ENCODE measurements at places on chromosomes 5 and 9.

- DNase-seq = no peak
These were observed 97.4 kb downstream of the TMC1 start for GRCh38 chr9:72618811-72619210.

DNA sequence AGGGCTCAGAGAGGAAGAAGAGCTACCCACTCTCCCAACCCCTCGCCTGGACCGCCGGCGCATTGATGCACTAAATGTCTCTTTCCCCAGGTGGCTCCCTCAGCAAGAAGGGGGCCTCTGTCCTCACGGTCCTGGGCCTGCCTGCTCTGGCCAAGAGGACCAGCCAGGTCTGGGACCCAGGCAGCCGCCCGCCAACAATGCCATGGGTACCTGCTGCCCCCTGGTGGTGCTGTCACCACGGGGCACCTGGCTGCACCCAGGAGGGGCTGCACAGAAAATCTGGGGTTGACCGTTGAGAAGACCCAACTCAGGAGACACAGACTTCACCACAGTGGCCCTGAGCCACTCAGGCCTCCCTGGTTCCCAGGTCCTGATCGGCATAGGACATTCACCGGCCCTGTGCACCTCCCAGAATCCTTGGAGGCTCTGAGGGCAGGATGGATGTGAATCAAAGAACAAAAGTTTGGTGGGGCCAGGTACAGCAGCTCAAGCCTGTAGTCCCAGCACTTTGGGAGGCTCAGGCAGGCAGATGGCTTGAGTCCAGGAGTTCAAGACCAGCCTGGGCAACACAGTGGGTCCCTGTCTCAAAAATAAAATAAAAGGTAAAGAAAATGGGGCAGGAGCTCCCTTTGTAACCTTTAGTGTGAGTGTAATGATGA lies 2.4 kb upstream of the VAV2 start:
- DNase-seq = peak; percentile 54

GRCh38 chr5:55241746-55242145 lies 8.3 kb upstream of the CCNO start:
- DNase-seq = no peak

GRCh38 chr5:14009575-14009974 lies 65.1 kb upstream of the DNAH5 start:
- no peak for DNase-seq

GRCh38 chr5:164627021-164627420 lies 1121.6 kb downstream of the MAT2B start:
- DNase-seq = no peak

DNA sequence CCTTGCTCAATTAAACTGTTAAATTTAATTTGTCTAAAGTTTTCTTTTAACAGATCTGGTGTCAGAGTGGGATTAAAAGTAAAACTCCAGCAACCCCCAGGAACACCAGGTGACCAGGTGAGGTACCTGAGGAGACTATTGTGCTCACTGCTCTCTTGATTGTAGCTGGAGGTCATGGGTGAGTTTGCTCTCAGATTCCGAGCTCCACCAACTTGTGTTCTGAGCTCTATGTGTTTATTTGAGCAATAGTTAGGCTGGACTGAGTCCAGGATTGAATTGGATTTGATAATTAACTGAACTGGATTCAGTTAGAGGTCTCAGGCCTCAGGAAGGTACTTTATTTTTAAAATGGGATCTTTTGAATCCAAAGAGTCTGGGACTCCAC lies 17.9 kb upstream of the SCGB3A2 start:
- no peak for DNase-seq

- DNase-seq = peak; percentile 19
These were observed 68.2 kb upstream of the CKMT2 start for GRCh38 chr5:81164936-81165335.

GRCh38 chr5:168950241-168950951 lies 350.5 kb downstream of the SLIT3 start:
- DNase-seq = no peak

DNA sequence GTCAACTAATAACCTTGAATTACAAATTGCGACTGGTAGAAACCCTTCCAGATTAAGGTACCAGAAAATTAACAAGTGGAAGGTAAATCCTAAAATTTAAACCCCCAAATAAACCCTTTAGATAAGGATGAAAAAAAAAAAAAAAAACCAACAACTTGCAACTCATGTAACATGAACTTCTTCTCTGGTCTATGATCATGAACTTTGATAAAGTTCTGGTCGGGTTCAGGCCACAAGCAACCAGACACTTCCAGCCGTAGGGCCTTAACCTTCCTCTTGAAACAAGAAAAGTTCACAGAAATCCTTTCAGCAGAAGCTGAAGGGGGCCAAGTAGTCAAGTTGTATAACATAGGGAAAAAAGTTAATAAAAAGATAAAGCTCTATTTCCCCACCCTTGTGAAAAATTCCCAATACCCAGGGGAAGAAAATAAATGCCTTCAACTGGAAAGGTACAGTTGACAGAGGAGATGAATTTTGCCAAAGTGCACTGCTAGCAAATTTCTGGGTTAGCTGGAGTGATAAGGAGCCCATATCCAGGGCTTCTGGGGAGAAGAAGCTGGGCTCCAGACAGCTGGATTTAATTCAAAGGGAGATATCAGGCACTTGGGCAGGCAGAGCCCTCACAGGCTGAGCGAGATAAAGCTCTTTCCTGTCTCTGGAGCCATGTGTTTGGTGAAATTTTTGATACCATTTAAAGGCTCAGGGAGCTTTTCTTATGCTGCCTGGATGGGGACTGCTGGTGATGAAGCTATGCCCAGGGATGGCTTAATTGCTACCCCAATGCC lies 234.2 kb upstream of the PANK3 start:
- no peak for DNase-seq

GRCh38 chr5:132013711-132014110 lies 2.3 kb upstream of the ACSL6 start:
- DNase-seq = no peak

GRCh38 chr5:82363524-82363923 lies 85.4 kb upstream of the RPS23 start:
- no peak for DNase-seq

- peak; percentile 95 for DNase-seq
These were observed 57.7 kb downstream of the DCP2 start for GRCh38 chr5:113034182-113034773.

DNA sequence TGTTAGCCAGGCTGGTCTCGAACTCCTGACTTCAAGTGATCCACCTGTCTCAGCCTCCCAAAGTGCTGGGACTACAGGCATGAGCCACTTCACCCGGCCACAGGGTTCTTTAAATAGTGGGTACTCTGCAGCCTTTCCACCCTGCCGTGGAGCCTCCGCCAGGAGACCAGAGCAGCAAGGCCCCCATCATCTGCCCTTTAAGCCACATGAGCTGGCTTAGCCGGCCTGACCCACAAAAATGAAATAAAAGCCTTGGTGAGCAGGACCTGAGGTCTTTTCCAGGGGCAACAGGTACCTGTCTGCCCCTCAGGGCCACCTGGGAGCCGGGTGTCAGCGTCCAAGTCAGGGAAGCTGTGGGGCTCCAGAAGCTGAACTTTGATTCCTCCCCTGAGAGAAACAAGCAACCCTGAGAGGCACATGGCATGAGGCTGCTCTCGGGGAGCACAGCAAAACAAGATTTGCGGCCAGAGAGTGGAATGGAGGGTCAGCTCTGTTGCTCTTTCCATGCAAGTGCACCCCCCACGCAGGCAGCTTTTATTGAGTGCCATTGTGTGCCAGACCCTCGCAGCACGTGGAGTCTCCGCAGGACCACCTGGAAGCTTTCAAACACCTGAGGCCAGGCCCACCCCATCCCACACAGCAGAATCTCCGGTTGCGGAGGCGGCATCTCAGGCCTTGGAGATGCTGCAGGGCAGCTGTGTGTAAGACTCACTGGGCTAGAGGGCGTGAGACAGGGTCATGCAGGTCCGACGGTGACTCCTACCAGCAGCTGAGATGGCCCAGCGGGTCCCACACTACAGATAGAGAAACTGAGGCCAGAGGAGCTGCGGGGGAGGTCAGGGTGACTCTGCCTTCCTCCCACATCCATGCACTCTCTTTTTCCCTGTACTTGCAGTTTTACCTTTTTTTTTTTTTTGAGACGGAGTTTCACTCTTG lies 4.8 kb upstream of the WNK2 start:
- no peak for DNase-seq

DNA sequence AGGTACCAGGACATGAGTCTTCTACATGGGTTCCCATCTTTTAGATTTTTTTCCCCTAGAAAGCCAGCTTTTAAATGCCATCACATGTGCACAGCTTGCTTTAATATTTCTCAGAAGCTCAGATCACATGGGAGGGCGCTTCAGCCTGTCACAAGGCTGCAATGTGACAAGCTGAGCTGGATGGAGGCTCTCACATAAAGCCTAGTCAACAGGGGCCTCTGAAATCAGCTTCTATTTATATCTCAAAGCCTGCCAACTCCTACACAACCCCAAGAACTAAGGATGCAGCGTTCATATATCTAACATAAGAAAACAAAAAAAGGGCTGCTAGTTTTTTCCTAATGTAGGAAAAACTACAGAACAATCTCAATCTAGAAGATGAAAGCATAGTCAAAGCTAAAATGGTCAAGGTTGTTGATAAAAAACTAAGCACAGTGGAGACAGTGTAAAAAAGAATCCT lies 2.3 kb downstream of the ZFAND5 start:
- peak; percentile 75 for DNase-seq

- DNase-seq = peak; percentile 19
These were observed 84.7 kb downstream of the CMYA5 start for GRCh38 chr5:79774171-79774854.

DNA sequence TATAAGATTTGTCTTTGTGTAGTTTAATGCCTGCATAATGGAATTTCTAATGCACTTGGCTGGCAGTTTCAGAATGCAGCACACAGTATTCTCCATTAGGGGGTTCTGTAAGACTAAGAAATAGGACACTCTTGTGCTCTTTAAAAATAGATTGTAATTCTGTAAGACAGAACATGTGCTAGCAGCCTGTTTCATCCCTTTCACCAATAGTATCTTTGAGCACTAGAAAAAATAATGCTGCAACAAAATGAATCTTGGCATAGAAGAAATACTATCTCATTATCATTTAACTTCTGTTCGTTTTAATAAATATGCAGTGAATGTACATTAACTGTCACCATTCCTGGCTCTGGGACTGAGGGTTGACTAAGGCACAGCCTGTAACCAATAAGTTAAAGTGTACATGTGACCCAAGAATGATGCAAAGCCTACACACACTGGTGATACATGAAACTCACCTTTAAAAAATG lies 23.8 kb upstream of the ZNF622 start:
- DNase-seq = peak; percentile 42

DNA sequence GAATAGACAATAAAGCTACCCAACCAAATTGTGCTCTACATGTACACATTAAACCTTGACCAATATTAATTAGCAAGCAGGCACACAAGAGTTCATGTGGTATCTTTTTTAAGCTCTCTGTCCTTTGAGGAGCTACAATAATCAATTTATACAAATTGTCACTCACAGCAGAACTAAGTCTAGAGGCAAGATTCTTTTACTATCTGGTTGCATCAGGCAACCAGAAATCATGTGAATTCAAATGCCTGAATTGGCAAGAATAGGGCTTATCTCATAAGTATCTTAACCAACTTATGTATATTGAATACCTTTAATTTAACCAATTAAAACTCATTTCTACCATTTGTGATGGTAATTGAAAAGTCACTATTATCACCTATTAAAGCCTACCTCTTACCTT lies 145.5 kb upstream of the HAPLN1 start:
- DNase-seq = no peak

Data from RPMI7951 (cell line).